ENCODE measurements at places on chromosomes 13 and 19.

DNA sequence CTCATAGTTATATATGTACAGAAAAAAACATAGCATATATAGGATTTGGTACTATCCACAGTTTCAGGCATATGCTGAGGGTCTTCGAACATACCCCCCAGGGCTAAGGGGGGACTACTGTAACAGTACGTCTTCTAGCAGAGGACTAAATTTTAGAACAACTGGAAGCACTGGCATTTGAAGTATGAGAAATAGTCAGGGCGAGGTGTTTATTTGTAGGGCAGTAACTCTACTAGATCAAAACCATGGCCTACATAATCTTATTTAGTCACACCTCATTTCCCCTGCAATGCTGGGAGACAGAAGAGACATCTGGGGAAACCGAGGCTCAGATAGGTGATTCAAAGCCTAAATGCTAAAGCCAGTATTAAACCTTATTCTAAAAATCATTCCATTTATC is 245.6 kb downstream of the DCT start:
- no peak for DNase-seq

DNA sequence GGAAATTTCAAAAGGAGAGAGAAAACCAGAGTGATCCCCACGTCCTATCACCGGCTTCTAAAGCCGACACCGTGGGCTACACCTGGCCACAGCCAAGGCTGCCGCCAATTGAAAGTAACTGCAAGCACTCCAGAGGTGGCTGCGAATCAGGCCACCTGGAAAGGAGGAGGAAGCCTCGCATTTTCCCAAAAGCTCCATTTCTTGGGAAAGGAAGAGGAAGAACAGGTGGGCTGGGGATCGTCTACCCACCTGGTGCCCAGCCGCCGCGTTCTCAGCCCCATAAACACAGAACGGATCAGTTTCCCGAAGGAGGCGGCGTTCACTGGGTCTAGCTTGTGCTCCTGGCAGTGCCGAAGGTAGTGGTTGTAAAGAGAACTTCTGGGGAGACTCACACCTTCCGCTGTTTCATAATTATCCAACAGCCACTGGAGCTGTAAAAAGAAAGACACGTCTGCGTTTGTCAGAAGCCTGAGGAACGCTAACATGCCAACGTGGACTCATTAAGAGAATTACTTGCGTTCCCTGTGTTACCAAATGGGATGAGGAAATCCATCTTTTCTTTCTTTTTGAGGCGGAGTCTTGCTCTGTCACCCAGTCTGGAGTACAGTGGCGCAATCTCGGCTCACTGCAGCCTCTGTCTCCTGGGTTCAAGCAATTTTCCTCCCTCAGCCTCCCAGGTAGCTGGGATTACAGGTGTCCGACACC is 38.1 kb upstream of the RANBP3 start:
- DNase-seq = no peak

DNA sequence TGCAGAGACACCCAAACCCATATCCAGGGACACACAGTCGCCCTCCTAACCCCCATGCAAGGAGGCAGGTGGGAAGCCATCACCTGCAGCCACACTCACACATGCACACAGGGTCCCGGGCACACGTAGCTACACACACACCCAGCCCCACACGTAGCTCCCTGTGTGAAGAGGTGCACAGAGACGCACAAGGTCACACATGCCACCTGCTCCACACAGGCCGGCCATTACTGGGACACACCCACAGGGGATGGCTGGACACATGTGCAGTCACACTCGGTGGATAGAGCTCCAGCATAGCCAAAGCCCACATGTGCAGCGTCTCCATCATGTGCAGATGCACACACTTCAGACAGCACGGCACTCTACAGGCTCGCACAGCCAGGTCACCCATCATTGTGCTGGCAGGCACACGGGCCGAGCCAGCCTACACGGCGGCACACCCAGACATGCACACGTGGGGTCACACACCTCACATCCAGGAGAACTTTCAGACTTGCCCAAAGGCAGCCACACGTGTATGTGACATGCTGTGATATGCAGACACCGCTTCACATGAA is 1.1 kb downstream of the ZNF835 start:
- no peak for DNase-seq

- no peak for DNase-seq
Measured at GRCh38 chr13:69683921-69684686, 423.5 kb upstream of the ATXN8OS start.

DNA sequence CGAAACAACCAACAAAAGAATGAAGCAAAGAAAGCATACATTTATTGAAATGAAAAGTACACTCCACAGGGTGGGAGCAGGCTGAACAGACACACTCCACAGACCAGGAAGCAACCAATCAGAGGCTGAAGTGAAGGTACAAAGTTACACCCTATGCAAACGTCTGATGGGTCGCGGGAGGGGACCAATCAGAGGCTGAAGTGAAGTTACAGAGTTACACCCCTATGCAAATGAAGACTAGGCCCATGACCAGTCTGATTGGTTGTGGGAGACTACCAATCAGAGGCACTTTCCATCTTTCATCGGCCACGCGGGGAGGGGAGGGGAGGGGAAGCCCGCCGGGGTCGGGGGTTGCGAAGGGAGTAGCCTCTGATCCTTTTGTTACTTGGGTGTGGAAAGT is 12.4 kb upstream of the FBL start:
- peak; percentile 3 for DNase-seq

- DNase-seq = no peak
Measured at GRCh38 chr13:101686003-101686402, 233.5 kb downstream of the ITGBL1 start.

DNA sequence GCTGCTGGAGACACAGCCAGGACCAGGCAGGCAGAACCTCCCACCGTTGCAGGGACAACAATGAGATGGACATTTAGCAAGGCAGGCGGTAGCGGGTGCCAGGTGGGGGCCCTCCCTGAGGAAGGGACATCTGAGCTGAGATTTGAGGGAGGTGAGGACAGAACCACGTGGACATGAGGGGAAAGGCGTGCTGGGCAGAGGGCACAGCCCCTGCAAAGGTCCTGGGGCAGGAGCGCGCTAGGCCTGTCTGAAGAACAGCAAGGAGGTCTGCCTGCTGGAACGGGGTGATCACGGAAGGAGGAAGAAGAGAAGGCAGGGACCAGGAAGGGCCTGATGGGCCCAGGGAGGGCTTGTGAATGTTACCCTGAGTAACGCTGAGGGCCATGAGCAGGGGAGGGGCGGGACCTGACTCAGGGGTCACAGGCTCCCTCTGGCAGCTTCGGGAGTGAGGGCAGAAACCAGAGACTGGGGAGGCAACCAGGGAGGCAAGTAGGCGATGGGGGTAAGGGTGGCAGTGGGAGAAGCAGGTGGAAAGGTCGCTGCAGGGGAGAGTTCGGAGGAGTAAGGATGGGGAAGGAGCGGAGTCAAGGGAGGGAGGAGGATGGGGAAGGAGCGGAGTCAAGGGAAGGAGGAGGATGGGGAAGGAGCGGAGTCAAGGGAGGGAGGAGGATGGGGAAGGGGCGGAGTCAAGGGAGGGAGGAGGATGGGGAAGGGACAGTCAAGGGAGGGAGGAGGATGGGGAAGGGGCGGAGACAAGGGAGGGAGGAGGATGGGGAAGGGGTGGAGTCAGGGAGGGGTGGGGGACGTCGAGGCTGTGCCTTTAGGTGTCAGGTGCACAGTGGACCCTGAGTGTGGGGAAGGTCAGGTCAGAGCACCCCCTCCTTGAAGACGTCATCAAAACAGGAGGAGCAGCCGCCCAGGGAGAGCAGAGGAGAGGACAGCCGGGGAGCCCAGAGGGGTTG is 15.7 kb upstream of the B3GNT3 start:
- DNase-seq = peak; percentile 81

GRCh38 chr13:73335210-73335609 is 276.4 kb downstream of the KLF5 start:
- DNase-seq = no peak
